ENCODE measurements at places on chromosomes 11 and 22.

DNA sequence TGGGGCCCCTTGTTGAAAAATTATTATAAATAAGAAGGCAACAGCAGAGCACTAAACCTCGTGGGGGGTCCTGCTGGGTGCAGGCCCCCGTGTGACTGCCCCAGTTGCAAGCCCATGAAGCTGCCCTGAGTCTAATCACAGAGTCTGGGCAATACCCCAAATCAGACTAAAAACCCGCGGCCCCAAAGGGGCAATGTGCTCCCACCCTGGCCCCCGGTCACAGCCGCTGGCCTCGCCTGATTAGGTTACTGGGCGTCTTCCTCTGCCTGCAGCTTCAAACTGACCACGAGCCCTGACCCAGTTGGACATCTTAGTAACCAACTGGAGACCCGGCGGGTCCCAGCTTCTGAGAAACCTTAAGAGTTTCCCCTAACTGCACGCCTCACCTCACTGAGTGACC is 1.6 kb downstream of the CXCR5 start:
- DNase-seq: no peak

DNA sequence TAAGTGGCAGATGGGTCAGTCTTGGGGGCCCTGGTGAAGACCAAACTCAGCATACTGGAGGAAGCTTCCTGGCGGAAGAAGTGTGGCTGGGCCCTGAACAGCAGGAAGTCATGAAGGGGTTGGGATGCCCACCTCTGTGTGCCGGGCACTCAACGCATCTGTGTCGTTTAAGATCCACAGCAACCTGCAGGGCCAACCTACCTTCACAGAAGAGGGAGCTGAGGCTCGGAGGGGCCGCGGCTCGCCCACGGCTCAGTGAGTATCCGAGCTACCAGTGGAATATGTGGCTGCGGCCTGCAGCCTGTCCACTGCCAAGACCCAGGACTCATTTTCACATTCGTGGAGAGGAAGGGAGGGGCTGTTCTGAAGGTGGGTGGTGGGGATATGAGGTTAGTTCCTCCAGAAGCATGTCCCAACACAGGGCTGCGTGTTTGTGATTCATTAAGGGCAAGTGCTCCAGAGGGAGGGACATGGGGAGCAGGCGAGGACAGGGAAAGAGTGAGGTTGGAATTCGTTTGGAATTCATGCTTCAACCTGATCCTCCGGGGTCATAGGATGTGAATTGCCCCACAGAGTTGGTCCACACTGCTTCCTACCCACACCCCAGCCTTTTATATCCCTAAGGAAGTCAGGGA is 99.6 kb downstream of the MPPED1 start:
- no peak for DNase-seq

DNA sequence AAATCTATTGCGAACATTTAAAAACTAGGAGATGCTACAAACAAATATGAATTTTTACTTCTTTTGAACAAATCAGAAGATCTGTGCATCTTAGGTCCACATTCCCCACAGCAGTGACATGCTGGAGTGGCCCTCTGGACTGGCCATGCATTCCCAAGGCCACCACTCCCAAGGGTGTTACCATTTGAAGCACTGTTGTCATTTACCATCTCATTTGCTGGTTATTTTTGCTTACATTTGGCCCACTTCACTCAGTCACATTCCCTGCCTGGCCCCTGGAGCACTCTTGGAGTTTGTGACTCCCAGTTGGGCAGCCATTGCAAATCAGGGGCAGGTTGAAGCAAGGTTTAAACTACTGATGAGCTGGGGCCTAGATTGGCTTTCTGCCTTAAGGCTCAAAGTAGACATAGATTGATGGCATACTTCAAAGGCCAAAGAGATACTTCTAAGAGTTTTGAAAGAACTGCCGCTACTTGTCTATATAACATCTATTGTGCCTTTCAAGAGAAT is 8.5 kb upstream of the ZNRF3 start:
- no peak for DNase-seq

DNA sequence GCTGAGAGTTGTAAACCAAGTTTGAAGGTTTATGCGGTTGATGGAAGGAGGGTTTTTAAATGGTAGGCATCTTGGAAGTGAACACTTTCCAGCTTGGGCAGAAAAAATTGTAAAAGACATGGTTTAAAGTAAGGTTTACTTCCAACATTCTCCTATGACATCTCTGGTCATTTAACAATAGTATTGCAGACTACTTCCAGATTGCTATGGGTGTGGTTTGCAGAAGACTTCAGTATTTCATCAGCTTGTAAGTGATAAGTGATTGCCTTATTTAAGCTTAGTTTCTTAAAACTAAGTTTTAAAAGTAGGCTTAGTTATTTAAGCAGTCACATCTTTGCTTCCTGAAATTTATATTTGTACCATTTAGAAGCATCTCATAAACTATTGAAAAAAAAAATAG is 7.2 kb upstream of the STT3A start:
- no peak for DNase-seq

DNA sequence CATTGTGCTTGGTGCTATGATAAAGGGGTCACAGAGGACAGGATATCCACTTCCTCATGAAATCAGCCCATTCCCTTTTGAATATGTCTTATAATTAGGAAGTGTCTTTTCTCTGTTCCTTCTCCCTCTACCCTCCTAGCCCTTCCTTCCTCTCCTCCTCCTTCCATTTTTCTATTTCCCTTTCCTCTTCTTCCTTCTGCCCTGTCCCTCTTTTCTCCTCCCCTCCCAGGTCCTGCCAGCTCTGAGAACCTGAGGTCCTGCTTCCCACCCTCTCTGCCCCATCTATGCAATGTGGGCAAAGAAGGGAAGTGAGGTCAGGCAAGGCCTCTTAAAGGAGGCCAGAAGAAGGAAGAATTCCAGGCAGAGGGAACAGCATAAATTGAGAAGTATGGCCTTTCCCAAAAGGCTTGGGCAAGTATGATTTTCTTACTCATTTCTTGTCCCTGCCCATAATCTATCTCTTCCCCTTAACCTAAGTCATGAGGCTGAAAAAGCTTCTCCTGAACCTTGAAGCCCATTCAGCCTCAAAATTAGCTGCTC is 7.7 kb upstream of the UBASH3B start:
- no peak for DNase-seq

GRCh38 chr22:49996119-49996517 is 16.4 kb downstream of the IL17REL start:
- DNase-seq: no peak

- DNase-seq: no peak
These were observed 29.9 kb downstream of the TPST2 start for GRCh38 chr22:26559961-26560575.

- no peak for DNase-seq
These were observed 7.0 kb downstream of the PC start for GRCh38 chr11:66951135-66951534.

DNA sequence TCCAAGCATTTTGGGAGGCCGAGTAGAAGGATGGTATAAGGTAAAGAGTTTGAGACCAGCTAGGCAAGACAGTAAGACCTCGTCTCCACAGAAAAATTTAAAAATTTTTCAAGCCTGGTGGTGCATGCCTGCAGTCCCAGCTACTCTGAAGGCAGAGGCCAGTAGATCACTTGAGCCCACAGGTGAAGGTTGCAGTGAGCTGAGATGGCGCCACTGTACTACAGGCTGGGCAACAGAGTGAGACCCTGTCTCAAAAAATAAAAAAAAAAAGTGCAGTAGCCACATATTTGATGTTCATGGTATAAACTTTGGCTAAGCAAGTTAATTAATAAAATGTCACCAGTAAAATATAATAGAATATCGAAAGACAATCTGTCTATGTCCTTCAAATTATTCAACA is 27.0 kb downstream of the LGR4 start:
- no peak for DNase-seq

All from anterior cingulate cortex (tissue), 58 donors.